Neural crest cell (in vitro differentiated cells): ENCODE measurements at places on chromosomes 1 and 21. TPM values are rescaled to one million over a fixed set of nuclear protein-coding genes. Genes with fewer than 3 reads are reported as not detected.

Gene NADK
- 88.4 and 91.9 TPM in 2 replicates for total RNA-seq

- DNase-seq, result no peak
Observed at GRCh38 chr1:156926175-156926574, 5.7 kb downstream of the LRRC71 start.

- no peak for DNase-seq
Observed at GRCh38 chr1:34746785-34747637, 7.8 kb upstream of the GJB5 start.

DNA sequence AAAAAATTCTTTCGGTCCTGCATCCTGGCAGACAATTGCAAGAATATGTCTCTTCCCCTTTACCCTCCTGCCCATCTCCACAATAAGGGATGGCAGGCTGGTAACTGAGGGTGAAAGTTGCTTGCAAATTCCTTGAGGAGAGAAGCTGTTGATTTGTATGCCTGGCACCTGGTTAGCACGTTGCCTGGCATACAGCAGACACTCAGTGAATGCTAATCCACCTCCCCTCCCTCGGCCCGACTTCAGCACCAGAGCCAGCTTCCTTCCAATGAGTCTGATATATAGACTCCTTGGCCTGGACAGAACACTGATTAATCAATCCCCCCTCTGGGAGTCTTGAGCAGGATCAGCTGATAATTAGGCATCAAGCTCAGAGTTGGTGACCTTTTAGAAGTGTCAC is 39.1 kb downstream of the KCNC4 start:
- DNase-seq, result no peak

- no peak for DNase-seq
Observed at GRCh38 chr1:40782371-40782956, 1.1 kb upstream of the KCNQ4 start.

Gene ABCA4
- 0.14 and 0.45 TPM in 2 replicates for total RNA-seq

Gene DIRAS3
- total RNA-seq, result 1.1 and 1.4 TPM in 2 replicates

DNA sequence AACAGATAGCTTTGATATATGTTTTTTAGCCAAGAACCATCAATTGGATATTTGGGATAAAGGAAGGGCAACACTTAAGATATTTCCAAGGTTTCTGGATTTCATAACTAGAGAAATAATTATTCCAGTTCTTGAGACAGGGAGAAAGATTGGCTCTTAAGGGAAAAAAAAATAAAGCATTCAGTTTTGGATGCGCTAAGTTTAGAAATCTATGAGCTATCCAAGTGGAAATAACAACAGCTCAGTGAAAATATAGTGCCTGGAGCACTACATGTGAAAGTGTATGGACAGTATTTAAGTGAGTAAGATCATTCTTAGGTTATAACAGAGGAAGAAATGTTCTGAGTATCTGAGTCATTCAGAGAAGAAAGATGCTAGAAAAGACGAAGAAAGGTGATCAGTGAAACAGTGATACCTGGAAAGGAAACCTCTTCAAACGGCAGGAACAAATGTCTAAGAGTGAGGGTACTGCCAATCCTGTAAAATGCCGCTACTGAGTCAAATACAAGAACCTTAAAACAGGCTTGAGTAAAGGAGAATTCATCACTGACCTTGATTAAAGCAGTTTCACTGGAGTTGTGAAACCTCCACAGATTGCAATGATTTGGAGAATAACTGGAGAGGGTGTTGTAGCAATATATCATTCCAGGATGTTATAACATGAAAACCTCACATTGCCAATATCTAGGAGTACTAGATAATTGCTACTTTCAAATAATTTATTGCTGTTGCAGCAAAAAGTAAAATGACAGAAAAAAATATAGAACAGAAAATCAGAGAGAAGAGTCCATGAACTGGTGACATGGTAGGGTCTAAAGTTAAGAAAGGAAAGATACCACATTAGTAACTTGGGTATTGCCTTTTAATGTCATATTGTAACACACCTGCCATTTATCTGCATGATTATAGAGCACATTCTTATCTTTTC is 482.1 kb upstream of the RGS18 start:
- DNase-seq, result no peak

DNA sequence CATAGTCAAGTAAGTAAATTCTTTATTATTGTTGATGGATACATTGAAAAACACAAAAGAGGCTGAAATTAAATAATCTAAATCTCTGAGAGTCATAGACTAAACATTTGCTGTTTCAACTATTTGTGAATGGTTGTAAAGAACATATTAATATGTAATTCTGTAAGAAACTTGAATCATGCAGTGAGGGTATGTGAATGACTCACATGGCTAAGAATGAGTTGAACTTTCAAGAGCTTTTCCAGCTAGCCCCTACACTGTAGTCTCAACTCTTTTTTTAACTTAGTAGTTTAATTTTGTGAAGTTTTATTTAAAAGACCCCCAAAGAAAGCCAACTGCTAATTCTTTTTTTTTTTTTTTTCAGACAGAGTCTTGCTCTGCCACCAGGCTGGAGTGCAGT is 588.1 kb downstream of the DPYD start:
- DNase-seq, result no peak

Gene SPRR2B
- total RNA-seq, result not detected in 2 replicates

GRCh38 chr1:214838351-214838750 is 235.4 kb downstream of the CENPF start:
- no peak for DNase-seq

Gene PTGER3
- not detected in 2 replicates for total RNA-seq

- no peak for DNase-seq
Observed at GRCh38 chr1:219227360-219228057, 53.8 kb downstream of the LYPLAL1 start.

Gene CFHR1
- 0.56 TPM in 1 of 2 replicates, not detected in the other for total RNA-seq

Gene TDRD10
- not detected in 2 replicates for total RNA-seq

- peak; percentile 2 for DNase-seq
Observed at GRCh38 chr1:71828431-71829012, 453.8 kb downstream of the NEGR1 start.

- DNase-seq, result no peak
Observed at GRCh38 chr21:25457411-25457810, 149.9 kb downstream of the MRPL39 start.

DNA sequence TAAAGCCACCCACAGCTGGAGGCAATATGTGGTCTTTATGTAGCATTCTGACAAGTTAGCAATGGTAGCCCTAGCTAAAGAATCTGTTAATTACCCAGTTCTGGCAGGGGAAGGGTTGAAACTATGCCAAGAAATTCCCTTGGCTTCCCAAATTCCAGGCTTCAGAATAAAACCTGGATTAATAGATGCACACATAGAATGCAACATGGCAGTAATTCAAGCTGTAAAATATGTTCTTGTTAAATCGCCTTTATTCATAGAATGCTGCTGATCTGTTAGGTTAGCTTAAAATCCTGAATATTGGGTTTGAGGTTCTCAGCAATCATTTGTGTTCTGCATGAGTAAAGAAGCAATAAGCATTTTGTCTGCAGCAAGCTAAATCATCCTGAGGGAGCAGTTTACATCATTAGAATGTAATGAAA is 80.1 kb downstream of the ZNF326 start:
- DNase-seq, result no peak

- DNase-seq, result no peak
Observed at GRCh38 chr21:41366522-41367151, 4.8 kb downstream of the MX2 start.

DNA sequence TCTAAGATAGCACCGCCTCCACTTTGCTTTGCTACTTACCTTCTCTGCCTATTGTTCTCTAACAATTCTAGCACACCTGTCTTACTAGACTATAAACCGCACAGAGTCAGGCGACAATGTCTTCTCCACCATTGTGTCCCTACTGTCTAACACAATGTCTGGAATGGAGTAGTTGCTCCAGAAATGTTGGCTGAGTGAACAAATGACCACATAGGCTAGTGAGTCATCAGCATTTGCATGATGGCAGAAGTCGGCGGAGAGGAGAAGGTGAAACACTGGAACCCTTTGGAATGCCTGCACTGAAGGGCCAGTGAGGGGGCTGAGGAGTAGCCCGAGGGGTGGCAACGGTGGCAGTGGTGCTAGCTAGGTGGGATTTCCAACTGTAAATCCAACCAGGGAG is 14.0 kb upstream of the PABPC4 start:
- no peak for DNase-seq

DNA sequence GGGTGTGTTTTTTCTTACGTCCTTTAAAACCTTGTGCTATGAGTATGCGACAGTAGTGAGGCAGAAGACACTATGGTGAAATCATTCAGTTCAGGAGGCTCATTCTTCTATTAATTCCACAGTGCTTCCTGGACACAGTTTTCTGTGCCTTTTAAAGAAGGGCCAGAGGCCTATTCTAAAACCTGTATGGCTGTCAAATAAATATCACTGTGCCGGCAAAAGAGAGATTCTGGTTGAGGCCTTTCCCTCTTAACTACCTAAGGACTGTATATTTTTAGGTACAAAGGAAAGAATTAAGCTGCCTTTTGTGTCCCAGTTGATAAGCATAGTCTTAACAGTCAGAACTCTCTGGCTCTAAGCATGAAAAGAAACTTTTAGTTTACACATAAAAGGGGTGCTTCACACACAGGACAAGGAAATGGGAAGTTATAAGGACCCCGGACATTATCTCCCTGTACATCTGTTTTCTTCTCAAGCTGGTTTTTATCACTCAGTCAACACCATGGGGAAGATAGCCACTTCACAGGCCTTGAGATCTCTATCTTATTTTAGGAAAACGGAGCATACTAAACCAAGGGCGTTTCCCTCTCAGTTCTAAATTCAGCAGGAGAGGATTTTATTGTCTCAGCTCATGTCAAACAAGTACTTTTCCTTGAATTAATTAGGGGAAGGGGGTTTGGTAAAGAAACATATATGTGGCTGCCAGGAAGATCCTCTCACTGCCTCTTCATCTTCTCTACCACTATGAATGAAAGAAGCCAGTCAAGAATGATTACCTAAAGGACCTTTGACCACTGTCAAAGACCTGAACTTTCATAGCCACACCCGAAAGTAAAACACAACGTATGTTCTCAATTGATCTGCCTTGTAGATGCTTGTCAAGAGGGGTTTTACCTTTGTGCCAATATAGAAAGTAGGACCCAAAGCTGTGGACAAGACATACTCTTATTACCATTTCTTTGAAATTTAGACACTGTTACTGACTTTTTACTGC is 71.4 kb upstream of the HSPA13 start:
- DNase-seq, result no peak

DNA sequence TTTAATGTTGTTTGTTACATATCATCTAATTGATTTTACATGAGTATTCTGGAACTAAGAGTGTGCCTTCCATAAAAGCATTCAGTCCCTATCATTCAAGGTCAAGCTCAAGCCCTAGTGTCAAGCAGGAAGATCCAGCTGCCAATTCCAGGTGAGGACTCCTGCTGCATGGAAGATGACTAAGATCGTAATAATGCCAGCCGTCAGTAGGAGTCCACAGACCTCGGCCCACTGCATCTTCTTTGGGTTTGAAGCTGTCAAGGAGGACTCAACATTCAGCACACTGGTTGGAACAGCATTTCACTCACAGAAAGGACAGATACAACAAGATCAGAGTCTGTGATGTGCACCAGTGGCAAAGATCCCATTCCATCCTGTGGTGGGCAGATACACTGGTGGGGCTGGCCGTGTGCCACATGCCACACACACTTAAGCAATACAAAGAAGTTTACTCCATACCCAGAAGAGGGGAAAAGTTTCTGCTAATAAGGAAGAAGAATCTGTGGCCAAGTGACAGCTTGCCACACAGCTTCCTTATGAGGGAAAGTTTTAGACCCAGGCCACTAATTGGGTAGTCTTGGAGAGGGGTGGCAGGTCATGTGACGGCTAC is 160.4 kb downstream of the PIK3R3 start:
- DNase-seq, result no peak

DNA sequence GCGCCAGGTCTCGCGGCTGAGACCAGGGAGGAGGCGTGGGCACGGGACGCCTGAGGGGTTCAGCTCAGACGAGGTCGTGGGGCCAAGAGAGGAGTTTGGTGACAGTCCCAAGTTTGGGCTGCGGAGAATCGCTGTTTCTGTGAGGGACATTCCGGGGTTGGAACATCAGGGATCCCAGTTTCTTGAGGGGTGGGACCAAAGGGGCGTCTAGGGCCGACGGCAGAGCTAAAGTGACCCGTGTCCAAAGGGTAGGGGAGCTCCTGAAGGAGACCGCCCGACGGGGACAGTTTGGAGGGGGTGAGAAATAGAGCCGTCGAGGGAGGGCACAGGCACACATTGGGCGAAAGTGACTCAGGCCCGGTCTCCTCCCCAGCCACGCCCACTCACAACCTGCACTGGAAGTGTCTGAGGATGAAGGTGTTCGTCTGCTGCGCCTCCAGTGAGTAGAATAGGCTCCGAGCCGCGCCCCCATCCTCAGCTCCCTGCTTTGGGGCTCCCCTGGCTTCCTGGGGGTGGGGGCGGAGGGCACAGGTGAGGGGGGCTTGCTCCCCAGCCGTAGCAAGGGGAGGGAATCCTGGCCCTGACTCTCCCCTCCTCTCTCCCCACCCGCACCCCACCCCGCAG is 7.0 kb downstream of the EFNA3 start:
- DNase-seq, result no peak

DNA sequence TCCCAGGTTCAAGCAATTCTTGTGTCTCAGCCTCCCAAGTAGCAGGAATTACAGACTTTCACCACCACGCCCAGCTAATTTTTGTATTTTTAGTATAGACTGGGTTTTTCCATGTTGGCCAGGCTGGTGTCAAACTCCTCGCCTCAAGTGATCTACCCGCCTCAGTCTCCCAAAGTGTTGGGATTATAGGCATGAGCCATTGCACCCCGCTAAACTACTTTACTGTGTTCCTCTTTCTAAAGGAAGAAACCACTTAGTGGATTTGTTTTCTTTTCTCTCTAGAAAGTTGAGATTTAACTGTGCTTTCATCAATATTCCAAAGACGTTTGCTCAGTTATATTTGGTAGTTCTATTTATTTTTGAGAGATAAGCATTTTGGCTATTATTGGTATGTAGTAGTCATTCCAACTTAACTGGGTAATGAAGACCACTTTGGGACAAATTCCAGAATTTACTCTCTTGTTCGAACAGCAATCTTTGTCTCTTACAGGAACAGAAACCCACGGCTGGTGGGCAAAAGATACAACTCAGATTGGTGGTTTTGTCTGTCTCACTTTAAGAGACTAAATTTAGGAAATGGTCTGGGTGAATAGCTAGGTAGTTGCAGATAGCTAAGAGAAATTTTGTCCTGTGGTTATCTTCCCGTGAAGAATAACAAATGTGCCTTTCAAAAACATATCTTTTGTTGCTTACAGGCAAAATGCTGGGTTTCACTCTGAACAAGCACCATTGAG is 103.5 kb upstream of the CD55 start:
- no peak for DNase-seq

Gene FRRS1
- total RNA-seq, result 8.2 and 9.3 TPM in 2 replicates

Gene KCNT2
- total RNA-seq, result 10.1 and 12.6 TPM in 2 replicates

GRCh38 chr1:34656731-34657130 is 98.1 kb upstream of the GJB5 start:
- no peak for DNase-seq

Gene ARTN
- 0.89 and 1.0 TPM in 2 replicates for total RNA-seq

Gene PRRX1
- total RNA-seq, result 4.1 and 4.6 TPM in 2 replicates

Gene CDK18
- 26.4 and 30.8 TPM in 2 replicates for total RNA-seq

- no peak for DNase-seq
Observed at GRCh38 chr1:109799445-109799844, 35.7 kb upstream of the EPS8L3 start.

Gene TMPRSS2
- total RNA-seq, result not detected in 2 replicates

Gene AMY1C
- not detected in 2 replicates for total RNA-seq

Gene RGSL1
- not detected in 2 replicates for total RNA-seq
